ENCODE measurements at places on chromosomes 11 and 22. TPM values are rescaled to one million over a fixed set of nuclear protein-coding genes. Genes with fewer than 3 reads are reported as not detected.
A peak's percentile ranks its signal among the peaks of the same experiment; 100 is the strongest.

DNA sequence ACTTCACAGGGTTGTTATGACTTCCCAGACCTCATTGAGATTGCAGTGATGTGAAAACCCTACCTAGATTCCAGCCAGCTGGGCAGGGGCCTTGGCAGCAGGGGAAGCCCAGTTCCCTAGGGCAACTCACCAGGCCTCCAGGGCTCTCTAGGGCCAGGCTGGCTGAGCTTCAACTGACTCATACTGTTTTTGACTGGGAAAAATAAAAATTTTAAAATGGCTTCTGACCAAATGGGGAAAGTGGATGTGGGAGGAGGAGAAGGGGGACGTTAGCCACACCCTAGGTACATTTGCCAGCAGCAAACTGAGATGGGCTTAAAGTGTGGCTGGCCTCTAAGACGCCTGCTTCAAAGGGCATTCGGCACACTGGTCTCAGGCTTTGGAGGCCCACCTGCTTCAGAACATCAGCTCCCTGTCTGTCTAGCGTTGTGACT lies 39.0 kb downstream of the BMAL1 start:
- no peak overlapping the region for H3K4me3 ChIP-seq
- H3K4me1 ChIP-seq: peaks cover 21% of the 10 kb centered on the region
- no peak overlapping the region for H3K27ac ChIP-seq
- no peaks in the 10 kb centered on the region for H3K36me3 ChIP-seq
- DNase-seq: no peak

RCE1 gene
- 18.6 TPM for total RNA-seq

HOATZ gene
- total RNA-seq: not detected

MYEOV gene
- total RNA-seq: 0.53 TPM

C11orf21 gene
- not detected for total RNA-seq

GRCh38 chr22:28835630-28836189 lies 35.3 kb upstream of the XBP1 start:
- H3K4me3 ChIP-seq: no peak overlapping the region
- H3K27ac ChIP-seq: no peak overlapping the region
- no peaks in the 10 kb centered on the region for H3K4me1 ChIP-seq
- DNase-seq: no peak

GRCh38 chr11:33457948-33458347 lies 200.8 kb downstream of the HIPK3 start:
- no peak overlapping the region for H3K27ac ChIP-seq
- no peaks in the 10 kb centered on the region for H3K4me1 ChIP-seq
- DNase-seq: no peak
- no peaks in the 10 kb centered on the region for H3K27me3 ChIP-seq
- H3K36me3 ChIP-seq: no peaks in the 10 kb centered on the region

- peaks cover 10% of the 10 kb centered on the region for H3K4me1 ChIP-seq
- H3K36me3 ChIP-seq: no peaks in the 10 kb centered on the region
- no peak overlapping the region for H3K27ac ChIP-seq
- DNase-seq: no peak
- no peaks in the 10 kb centered on the region for H3K27me3 ChIP-seq
- H3K4me3 ChIP-seq: no peak overlapping the region
Observed at GRCh38 chr22:21826204-21826603, 41.2 kb downstream of the MAPK1 start.

B3GAT1 gene
- total RNA-seq: not detected

DNA sequence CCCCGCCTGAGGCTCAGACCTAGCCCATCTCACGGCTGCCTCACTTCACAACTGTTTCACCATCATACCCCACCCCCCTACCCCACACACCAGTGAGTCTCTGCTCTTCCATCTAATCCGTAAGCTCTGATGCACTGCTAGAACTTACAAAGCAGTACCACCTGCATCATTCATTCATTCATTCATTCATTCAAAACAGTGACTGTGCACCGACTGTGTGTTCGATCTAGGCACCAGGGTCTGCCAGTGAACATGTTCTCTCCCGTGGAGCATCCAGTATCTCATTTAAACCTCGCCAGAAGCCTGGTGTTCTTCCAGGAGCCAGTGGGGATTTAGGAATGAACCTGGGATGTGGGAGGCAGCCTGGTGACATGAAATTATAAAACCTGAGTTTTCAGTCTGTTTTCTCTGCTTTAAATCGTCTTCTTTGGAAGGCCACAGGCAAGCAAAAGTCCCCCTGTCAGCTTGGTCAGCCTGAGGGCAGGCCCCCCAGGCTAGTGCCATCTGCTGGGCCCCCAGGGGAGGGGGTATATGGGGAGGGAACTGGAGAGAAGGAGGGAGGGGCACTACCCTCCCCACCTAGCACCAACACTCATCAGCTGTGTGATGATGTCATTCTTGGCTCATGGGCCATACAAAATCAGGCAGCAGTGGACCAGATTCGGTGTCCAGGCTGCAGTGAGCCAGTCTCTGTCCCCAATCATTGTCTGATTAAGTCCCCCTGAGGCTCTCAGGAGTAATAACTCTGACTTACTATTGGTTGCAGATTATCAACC lies 18.4 kb downstream of the TMPRSS6 start:
- H3K27me3 ChIP-seq: peaks cover 2% of the 10 kb centered on the region
- H3K27ac ChIP-seq: no peak overlapping the region
- no peak for DNase-seq
- peaks cover 10% of the 10 kb centered on the region for H3K4me1 ChIP-seq
- no peaks in the 10 kb centered on the region for H3K36me3 ChIP-seq
- no peak overlapping the region for H3K4me3 ChIP-seq

DNA sequence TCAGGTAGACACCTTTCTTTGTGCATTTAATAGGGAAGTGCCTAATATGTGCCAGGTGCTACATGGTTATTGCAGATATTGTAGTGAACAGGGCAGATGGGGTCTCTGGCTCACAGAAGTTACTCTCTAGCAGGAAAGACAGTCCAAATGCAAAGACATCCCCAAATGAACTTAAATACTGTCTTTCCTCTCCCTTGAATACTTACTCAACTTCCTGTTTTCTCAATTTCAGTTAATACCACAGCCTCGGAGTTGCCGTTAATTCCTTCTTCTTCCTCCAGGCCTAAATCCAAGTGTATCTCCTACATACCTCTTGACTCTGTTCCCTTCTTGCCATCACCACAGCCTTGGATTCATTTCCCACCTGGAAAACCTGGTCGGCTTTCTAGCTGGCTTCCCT lies 134.3 kb upstream of the SESN3 start:
- no peak for DNase-seq
- no peak overlapping the region for H3K4me3 ChIP-seq
- H3K27me3 ChIP-seq: no peaks in the 10 kb centered on the region
- H3K27ac ChIP-seq: no peak overlapping the region

OR9I1 gene
- not detected for total RNA-seq

DNA sequence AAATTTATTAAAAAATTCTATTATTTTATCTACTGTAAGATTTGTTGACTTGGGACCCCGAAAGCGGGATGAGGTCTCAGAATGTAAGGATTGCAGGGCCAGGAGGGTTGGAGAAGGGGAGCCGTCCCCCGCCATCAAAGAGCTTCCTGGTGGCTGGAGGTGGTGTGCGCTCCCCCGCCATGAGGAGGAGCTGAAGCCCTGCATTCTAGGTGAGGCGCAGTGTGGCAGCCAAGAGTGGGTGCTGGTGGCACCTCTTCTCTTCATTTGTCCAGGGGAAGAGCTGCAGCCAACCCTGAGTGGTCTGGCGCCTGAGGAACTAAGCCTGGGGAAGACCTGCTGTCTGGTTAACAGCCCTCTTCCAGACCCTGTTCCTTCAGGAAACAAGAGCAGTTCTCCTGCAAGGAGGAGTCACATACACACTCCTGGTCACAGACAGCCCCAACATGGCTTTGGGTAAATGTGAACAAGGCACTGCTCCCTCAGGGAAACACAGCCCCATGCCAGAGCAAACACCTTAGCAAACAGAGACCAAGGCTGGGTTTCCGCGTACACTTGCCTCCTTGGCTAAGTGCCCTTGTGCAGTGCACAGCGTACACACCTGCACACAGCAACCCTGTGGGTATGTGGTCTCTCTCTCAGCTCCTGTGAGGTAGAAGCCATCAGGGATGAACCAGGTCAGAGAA lies 17.3 kb downstream of the RTN4RL2 start:
- peaks cover 24% of the 10 kb centered on the region for H3K4me1 ChIP-seq
- H3K4me3 ChIP-seq: no peak overlapping the region
- H3K27ac ChIP-seq: no peak overlapping the region
- no peak for DNase-seq
- H3K36me3 ChIP-seq: no peaks in the 10 kb centered on the region
- H3K27me3 ChIP-seq: no peaks in the 10 kb centered on the region

DNA sequence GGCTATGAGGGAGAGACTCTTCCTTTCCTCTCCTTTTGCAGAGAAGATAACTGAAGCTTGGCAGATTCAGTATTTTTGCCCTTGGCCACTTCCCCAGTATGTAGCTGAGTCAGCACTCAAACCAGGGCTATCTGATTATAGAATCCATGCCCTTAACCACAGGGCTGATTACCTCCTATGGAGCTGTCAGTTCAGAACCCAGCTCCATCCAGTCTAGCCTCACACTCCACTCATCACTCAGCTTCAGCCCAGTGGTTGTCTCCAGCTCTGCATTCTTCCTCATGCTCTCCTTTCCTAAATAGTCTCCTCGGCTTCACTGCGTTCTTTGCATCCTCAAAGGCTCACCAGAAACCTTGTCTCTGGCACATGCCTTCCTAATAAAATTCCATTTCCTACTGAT lies 151.6 kb upstream of the BLID start:
- no peak for DNase-seq
- H3K36me3 ChIP-seq: no peaks in the 10 kb centered on the region
- no peak overlapping the region for H3K4me3 ChIP-seq
- no peaks in the 10 kb centered on the region for H3K4me1 ChIP-seq

DNA sequence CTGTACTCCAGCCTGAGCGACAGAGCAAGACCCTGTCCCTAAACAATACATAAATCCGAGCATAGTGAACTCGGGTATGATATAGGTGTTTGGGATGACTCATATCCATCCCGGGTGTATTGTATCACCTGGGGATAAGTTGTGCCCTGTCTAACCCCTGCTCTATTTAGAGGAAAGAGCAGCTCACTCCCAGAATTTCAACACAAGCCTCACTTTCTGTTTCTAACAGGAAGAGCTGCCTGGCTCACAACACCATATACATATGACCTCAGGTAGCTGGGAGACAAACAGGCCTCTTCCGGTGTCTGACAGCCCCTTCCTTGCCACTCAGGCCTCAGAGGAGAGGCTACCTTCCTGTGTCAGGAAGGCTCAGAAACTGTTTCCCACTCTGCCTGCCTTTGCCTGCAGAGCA lies 9.9 kb upstream of the MICALL1 start:
- DNase-seq: peak; percentile 60
- no peak overlapping the region for H3K4me3 ChIP-seq
- H3K36me3 ChIP-seq: no peaks in the 10 kb centered on the region
- no peaks in the 10 kb centered on the region for H3K27me3 ChIP-seq
- H3K4me1 ChIP-seq: peaks cover 11% of the 10 kb centered on the region

SCN2B gene
- not detected for total RNA-seq

CDC45 gene
- 45.4 TPM for total RNA-seq

DNA sequence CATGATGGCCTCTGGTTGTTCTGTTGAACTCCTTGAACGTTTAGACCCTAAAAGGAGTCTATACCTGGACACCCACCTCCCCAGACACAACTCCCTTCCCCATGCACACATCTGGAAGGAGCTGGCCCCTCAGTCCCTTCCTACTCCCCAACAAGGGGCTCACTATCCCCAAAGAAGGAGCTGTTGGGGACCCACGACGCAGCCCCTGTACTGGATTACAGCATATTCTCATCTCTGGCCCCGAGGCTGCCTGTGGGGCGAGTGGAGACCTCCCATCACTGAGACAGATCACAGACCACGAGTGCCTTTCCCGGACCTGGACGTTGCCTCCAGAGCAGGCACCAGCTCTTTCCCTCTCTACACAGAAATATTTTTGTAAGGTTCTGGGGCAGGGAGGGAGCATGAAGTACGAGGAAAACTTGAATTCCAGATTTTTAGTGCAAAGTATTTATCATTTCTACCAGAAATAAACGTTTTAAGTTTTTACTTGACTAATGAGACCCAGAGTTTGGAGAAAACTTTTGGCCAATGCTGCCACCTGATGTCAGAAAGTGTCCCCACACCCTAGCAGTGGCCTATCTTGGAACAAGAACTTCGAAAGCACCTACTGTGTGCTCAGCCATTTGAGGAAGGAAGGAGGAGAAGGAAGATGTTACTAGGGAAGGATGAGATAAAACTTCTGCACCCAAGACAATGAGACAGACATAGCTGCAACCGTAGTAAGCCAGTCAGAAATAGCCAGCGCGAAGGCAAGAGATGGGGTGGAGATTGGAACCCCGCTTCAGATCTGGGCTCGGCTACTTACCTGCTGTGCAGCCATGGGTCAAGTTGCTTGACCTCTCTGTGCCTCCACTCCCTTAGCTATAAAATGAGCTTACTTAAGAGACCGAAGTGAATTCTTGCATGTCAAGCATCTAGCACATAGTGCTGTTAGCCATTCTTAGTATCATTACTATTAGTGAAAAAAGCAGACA lies 10.2 kb upstream of the POU2F3 start:
- DNase-seq: no peak

OR51B5 gene
- 0.18 TPM for total RNA-seq

OR52I2 gene
- not detected for total RNA-seq

NXPE4 gene
- not detected for total RNA-seq

RASD2 gene
- not detected for total RNA-seq

Measured in GM12878 (cell line).